ENCODE measurements at places on chromosomes 12 and 14.

DNA sequence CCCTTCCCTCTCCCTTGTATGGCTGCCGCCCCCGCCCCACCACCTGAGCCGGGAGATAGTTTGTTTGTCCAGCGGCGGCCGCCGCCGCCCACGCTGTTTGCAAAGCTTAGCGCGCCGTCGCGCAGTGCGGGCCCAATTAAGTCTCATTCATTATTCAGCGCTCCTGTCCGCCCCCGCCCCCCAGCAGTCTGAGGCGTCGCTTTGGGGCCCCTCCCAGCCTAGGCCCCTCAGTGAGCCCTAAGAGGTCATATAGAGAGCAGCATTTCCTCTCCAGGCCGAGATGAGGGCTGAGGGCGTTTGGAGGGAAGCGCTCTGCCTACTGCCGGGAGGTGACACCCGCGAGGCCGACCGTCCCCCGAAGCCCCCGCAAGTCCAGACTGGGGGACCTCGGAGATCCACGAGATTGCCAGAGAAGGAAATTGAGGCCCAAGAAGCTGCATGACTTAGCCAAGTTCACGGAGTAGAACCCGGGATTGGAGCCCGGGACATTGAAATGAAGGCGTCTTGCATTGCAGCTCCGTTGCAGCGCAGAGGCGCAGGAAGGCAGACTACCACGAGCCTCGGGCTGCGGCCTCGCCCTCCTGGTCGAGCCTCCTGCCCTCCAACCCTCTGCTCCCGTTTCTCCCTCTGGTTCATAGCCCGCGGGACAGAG, at the start of gene DNAJC22:
Gene DNAJC22, plus strand, starts transcription at position 230 of the 652 bp plus-strand sequence. CDS start 1,985 bp downstream, outside the sequence.
- DNase-seq, result no peak

- no peak for DNase-seq
These were observed 60.3 kb upstream of the KCNMB4 start for GRCh38 chr12:70305794-70306193.

DNA sequence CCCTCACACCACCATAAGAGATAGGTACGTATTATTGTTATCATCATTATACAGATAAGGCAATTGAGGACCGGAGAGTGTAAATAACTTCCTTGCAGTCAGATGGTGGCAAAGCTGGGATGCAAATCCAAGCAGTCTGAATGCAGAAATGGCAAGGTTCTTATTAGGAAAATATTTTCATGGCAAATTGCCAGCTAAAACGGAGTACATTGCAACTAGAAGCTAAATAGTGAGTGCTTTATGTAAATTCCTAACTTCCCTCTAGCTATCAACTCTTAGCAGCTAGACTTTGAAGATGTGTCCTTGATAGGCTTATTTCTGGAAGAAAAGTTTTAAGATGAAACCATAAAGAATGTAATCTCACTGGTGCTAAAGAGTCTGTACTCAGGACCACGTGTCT, 323.9 kb upstream of the DIO2 start:
- no peak for DNase-seq

DNA sequence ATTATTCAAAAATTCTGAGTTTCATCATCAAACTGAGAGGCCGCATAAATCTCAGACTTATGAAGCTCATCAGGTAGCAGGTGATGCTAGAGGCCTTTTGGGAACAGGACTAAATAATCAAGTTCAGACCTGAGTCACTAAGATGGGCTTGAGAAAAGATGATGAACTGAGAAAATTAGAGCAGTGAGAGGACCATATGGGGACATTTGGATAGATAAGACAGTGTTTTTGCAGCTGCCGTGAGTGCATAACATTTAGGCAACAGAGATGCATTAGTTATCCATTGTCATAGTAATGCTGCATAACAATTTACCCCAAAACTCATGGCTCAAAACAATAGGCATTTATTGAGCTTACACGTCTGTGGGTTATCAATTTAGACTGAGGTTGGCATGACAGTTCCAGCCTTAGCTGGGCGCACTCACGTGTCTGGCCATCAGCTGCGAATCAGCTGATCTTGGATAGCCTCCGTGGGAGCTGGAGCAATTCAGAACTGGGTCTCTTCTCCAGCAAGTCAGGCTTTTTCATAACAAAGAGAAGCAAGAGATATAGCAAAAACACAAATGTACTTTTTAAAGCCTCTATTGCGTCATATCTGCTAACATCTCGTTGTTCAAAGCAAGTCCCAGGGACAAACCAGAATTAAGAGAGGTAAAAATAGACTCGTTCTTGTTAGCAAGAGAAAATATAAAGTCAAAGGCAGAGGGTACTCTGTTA, 72.8 kb downstream of the CAPZA3 start:
- DNase-seq, result no peak

DNA sequence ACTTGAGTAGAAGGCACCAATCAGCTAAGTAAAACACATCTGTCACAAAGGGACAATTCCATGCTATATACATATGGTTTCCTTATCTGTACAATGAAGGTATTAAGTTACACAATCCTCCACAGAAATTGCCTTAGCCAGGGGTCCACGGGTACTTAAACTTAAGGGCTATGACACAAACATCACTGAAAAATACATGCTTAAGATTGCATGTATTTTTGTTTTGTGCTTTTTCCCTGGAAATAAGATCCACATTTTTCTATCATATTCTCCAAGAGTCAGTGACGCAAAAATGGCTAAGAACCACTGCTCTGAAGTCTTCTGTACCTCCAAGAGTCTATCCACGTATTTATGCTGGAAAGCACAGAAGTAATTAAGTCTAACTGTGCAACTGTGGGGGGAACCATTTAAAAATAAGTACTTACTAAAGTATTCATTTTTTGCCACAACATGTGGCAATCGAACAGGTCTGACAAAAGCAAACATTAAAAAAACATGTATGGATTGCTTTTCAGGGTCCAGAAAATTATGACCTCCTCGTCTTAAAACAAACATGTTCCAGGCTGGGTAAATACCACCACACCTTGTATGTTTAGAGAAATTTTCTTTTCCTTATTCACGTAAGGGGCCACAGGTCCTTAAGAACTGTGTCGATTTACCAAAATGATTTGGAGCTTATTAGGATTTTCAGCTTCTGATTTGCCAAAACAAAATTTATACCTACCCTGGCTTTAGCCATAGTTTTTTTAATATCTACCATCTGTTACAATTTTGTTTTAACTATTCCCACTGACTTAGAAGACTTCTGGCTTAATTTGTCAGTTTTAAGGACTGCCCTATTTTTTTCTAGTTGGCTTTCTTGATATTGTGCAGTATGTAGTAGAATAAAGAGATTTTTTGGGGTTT, 2.8 kb downstream of the SLC38A2 start:
- no peak for DNase-seq
